Colonic mucosa (tissue), 4 donors: ENCODE measurements at places on chromosomes 7 and 10. TPM values are rescaled to one million over a fixed set of nuclear protein-coding genes. Genes with fewer than 3 reads are reported as not detected.

Gene UTF1
- not detected for total RNA-seq

Gene COL13A1
- 1.1 TPM for total RNA-seq

- no peaks in the 10 kb centered on the region for H3K36me3 ChIP-seq
- no peak for DNase-seq
- H3K27ac ChIP-seq, result no peak overlapping the region
- H3K27me3 ChIP-seq, result no peaks in the 10 kb centered on the region
- H3K4me1 ChIP-seq, result peaks cover 5% of the 10 kb centered on the region
Measured at GRCh38 chr7:115300231-115300870, 378.5 kb downstream of the MDFIC start.

DNA sequence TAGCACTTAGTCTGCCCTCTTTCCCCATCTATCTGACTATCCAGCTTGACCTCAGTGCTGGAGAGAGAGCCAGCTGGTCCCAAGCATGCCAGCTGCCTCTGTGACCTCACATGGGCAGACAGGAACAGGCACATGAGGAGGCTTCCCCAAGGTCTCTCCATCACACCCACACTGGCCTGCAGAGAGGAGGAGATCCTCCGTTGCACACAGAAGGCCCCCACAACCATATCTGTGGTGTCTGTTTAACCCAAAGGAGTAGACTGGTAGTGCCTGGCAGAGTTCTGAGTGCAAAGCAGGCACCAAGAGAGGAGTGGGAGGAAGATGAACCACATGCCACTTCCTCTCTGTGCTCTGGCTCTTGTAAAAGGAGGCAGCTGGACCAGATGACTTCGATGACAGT is 4.8 kb upstream of the ANK3 start:
- no peak overlapping the region for H3K4me3 ChIP-seq
- no peaks in the 10 kb centered on the region for H3K27me3 ChIP-seq
- H3K36me3 ChIP-seq, result no peaks in the 10 kb centered on the region
- H3K27ac ChIP-seq, result no peak overlapping the region
- no peaks in the 10 kb centered on the region for H3K4me1 ChIP-seq
- DNase-seq, result no peak

- DNase-seq, result no peak
- no peak overlapping the region for H3K27ac ChIP-seq
- no peaks in the 10 kb centered on the region for H3K27me3 ChIP-seq
- no peak overlapping the region for H3K4me3 ChIP-seq
- H3K4me1 ChIP-seq, result no peaks in the 10 kb centered on the region
- H3K36me3 ChIP-seq, result no peaks in the 10 kb centered on the region
Measured at GRCh38 chr7:154302380-154302779, 250.2 kb downstream of the DPP6 start.

DNA sequence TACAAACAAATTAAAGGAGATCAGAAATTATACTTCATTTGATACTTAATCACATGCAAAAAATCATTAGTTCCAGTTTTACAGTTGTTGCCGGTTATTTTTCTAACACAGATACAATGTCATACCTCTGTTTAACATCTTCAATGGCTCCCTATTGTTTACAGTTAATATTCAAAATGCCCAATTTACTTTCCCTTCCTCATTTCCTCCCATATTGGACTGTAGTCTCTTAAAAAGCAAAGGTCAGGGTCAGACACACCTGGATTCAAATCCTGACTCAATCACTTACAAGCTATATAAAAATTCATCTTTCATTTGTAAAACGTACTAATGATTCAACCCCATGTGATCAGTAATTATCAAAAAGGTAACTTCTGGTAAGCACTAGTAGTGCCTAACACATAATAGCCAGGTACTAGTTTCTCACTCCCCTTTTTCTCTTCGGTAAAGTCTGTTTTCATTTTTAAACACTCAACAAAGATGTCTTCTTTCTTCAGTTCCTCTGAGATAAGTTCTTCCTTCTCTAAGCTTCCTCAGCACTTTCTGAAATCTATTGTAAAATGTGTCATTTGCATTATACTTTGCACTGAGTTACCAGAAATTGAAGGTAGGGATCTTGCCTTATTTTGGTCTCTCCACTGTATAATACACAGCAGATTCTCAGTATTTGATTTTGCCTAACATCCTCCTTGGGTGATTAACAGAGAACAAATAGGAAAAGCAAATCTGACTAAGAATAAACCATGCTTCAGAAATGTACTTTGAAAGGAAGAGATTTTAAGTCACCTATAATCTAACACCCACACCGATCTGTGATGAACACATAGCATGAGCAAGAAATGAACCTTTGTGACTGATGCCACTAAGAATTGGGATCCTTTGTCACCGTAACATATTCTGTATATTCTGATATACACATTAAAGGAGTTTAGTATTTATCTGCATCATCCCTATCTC is 16.1 kb downstream of the KMT2C start:
- no peaks in the 10 kb centered on the region for H3K4me1 ChIP-seq
- no peaks in the 10 kb centered on the region for H3K27me3 ChIP-seq
- H3K36me3 ChIP-seq, result no peaks in the 10 kb centered on the region
- DNase-seq, result no peak

DNA sequence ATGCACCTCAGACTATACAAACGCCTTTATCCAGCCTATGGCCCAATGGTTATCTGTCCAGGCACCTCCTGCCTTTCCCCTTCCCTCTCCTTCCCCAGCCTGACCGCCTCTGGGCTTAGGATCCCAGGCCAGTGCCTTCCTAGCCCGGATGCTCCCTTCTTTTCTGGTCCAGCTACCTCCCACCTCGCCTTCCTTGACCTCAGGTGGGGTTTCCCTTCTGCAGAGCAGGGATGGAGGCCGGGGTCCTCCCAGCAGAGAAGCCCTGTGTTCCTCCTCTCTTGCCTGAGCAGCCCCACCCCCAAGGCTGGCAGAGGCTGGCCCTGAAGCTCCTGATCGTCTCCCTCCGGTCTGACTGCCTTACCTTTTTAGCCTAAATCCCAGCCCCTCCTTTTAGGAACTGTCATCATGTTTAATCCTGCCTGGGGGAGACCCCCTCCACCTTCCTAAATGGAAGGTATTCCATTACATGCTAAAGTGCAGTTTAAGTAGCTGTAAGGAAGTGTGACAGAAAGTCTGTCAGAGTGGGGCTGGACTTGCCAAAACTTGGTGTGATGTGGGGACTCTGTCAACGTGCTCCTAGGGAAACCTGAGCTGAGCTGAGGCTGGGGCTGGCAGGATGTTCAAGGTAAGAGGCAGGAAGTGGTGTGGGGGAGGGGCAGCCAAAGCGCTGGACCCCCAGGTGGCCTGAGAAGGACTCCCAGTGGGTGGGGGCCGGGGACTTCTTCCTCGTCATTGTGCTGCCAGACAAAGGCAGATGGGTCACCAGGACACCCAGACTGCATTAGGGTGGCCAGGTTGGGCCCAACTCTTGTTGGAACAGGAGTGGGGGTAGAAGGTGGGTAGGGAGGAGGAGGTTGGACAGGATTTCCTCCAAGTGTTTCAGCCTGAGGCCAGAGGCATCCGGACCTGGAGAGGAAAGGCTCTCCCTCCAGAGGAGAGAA is 39.5 kb downstream of the LBX1 start:
- no peak for DNase-seq
- no peak overlapping the region for H3K4me3 ChIP-seq
